HCT116 (cell line): ENCODE measurements at places on chromosomes 12 and 14.

DNA sequence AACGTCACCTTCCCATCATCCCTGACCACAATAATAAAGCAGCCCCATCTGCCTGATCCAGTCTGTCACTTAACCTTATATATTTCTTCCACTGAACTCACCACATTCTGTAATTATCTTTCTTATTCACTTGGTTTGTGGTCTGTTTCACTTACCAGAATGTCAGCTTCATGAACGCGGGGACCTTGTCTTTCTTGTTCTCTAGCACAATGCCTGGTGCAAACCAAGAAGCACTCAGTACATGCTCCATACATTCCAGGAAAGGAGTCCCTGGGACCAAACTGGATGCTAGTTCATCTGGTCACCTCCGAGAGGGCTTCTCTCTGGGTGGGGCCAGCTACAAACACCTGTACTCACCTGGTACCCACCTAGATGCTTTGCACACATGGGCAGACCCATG, 17.4 kb upstream of the ANKRD33 start:
- no peak overlapping the region for H3K27ac ChIP-seq
- no peak overlapping the region for H3K4me3 ChIP-seq
- H3K27me3 ChIP-seq: no peaks in the 10 kb centered on the region
- no peaks in the 10 kb centered on the region for H3K36me3 ChIP-seq
- DNase-seq: no peak

DNA sequence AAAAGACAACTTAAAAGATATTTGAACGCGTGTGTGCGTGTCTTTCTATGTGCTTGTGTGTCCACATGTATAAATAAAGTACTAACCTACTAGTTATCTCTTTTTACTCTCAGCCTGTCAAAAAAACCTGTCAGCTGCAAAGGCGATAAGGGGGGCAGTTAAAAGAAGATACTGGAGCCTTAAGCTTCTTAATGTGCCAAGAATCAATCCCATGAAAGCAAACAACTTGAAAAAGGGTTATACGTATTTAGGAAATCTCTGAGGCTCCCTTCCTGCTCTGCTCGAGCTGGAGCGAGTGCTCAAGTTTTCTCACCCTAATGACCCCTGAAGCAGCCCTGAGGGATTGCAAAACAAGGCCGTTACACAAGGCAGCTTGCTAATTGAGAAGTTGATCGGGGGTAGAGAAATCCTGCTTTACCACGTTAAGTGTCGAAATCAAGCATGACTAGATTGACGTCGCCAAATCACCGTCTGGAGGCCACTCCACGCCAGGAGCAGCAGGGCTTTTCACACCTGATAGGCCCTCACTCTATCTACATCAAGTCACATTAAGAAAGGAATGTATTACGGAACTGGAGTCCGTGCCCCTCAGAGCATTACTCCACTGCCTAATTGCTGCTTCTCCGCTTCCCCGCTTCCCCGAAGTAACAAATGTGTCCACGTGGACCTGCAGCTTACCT, 32.4 kb downstream of the LMO3 start:
- no peaks in the 10 kb centered on the region for H3K4me1 ChIP-seq
- H3K27me3 ChIP-seq: no peaks in the 10 kb centered on the region
- H3K27ac ChIP-seq: no peak overlapping the region
- no peaks in the 10 kb centered on the region for H3K36me3 ChIP-seq

DNA sequence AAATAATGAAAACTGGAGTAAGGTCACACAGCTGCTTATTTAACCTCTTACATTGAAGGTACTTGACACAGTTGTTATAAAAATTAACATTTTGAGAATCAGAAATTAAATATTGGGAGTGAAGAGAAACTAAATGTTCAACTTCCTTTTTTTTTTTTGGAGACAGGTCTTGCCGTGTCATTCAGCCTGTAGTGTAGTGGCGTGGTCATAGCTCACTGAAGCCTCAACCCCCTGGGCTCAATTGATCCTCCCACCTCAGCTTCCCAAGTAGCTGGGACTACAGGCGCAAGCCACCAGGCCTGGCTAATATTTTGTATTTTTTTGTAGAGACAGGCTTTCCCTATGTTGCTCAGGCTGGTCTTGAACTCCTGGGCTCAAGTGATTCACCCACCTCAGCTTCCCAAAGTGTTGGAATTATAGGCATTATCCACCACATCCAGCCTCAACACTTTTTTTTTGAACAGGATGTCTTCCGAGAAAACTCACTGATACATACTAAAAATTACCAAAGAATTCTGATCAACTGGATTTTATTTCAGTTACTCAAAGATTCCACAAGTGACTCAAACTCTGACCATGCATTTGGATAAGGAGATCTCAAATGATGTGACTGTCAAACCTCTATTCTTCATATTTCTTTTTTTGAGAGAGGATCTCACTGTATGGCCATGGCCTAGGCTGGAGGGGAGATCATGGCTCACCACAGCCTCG, 35.4 kb downstream of the SGPP1 start:
- no peak overlapping the region for H3K4me3 ChIP-seq
- DNase-seq: no peak
- no peak overlapping the region for H3K27ac ChIP-seq
- no peaks in the 10 kb centered on the region for H3K36me3 ChIP-seq
- no peaks in the 10 kb centered on the region for H3K4me1 ChIP-seq

DNA sequence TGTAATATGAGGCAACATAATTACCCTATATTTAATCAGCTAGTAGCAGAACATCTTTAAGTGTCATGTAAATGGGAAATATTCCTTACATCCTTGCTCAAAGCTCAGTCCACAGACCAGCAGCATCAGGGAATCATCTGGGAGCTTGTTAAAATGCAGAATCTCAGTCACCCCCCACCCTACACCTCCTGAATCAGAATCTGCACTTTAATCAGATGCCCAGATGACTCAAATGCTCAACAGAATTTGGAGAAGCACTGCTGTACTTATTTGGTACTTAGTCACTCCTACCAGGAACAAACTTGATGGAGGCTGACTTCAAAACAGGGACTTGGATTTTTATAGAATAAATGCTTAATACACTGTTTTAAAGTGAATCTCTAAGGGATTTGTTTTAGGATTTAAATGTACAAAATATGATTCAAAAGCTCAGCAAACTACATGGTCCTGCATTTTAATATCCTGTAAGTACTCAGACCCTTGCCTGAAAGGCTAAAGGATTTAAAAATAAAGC, 96.5 kb downstream of the ARMH4 start:
- DNase-seq: no peak
- H3K27ac ChIP-seq: no peak overlapping the region
- H3K4me3 ChIP-seq: no peak overlapping the region
- H3K36me3 ChIP-seq: no peaks in the 10 kb centered on the region

DNA sequence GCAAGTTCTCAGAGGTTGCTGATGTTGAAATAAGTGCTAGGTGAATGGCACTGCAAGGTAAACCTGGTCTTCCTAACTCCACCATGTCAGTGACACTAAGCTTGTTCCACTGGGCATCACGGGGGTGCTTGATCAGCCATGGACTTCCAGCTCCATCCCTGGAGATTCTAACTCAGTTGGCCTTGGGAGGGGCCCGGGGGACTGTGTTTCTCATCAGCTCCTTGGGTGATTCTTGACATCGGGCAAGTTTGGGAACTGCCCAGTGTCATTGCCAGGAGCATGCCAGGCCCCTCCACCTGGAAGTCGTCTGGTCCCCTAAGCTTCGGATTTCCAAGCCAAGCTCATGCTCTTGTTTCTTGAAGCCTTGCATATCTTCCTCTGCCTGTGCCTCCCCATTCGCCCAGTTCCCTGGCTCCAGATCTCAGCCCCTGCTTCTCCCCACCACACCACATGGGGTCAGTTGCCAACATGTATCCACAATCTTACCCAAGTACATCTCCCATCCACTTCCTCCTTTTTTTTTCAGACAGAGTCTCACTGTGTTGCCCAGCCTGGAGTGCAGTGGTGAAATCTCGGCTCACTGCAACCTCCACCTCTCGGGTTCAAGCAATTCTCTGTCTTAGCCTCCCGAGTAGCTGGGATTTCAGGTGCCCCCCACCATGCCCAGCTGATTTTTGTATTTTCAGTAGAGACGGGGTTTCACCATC, 30.7 kb upstream of the RFLNA start:
- no peak overlapping the region for H3K27ac ChIP-seq
- no peaks in the 10 kb centered on the region for H3K4me1 ChIP-seq

DNA sequence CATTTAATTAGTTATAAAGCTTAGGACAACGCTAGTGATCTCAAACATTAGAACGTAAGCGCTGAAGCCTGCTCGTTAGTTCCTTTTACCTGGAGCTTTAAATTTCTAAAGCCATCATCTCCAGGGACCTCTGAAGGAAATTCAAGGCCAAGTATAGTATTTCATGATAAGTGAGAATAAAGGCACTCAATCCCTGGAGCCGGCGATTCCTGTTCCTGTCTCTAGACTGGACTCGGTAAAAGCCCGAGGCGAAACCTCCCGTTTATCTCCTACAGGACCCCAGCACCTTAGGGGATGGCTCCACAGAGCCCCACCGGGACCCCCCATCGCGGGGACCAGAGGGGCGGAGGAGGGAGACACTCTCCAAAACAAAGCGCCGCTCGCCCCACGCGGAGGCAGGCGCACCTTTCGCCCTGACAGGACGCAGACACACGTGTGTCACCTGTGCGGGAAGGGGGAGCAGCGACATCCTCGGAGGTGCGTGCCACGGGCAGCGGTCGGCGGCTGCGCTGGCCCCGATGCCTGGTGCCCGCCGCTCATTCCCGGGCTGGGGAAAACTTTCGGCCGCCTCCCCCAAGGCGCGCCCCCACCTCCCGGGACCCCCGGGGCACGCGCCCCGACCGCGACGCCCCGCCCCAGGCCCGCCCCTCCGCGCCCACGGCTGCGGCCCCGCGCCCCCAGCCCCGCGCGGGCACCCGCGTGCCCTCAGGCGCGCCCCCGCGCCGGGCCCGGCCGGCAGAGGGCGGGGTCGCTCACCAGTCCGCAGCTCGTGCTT, 678 bp downstream of the RPS6KA5 start:
- H3K4me3 ChIP-seq: peak overlapping the region; percentile 84
- no peaks in the 10 kb centered on the region for H3K36me3 ChIP-seq
- no peak for DNase-seq

DNA sequence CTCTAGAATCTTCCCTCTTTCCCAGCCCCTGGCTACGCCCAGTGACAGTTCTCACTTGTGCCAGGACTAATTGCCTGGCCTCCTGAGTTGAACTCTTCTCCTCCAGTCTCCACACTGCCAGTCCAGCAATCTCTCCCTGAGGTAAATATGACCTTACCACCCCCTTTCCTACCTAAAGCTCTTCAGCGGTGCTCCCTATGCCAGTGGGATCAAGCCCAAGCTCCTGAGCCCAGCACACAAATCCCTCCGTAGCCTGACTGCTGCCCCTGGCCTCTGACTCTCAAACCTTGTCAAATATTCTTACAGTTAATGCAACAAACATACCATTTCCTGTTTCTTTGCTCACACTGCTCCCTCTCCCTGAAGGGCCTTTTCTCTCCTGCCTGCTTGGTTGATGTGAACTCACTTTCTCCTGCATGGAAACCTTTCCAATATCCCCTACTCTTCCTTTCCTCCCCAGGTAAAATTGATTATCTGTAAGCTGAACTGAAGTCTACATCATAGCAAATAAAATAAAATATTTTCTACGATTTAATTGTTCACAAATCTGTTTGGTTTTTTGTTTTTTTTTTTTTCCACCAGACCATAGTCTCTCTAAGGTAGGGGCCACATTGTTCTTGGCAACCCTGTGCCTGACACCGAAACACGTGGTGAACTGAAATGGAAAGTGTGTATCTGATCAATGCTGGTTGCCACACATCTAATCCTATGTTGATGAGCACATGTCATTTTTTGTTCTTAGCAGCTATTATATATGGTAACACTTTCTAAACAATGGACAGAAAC, 147.5 kb downstream of the SLC38A6 start:
- H3K4me3 ChIP-seq: no peak overlapping the region
- H3K4me1 ChIP-seq: peaks cover 7% of the 10 kb centered on the region; the same call in 1 of the 2 replicates
- H3K27ac ChIP-seq: no peak overlapping the region
- no peaks in the 10 kb centered on the region for H3K27me3 ChIP-seq
- DNase-seq: no peak

- no peaks in the 10 kb centered on the region for H3K36me3 ChIP-seq
- H3K4me3 ChIP-seq: no peak overlapping the region
- no peak overlapping the region for H3K27ac ChIP-seq
- DNase-seq: no peak
Observed at GRCh38 chr12:19030603-19031002, 98.9 kb upstream of the PLEKHA5 start.

DNA sequence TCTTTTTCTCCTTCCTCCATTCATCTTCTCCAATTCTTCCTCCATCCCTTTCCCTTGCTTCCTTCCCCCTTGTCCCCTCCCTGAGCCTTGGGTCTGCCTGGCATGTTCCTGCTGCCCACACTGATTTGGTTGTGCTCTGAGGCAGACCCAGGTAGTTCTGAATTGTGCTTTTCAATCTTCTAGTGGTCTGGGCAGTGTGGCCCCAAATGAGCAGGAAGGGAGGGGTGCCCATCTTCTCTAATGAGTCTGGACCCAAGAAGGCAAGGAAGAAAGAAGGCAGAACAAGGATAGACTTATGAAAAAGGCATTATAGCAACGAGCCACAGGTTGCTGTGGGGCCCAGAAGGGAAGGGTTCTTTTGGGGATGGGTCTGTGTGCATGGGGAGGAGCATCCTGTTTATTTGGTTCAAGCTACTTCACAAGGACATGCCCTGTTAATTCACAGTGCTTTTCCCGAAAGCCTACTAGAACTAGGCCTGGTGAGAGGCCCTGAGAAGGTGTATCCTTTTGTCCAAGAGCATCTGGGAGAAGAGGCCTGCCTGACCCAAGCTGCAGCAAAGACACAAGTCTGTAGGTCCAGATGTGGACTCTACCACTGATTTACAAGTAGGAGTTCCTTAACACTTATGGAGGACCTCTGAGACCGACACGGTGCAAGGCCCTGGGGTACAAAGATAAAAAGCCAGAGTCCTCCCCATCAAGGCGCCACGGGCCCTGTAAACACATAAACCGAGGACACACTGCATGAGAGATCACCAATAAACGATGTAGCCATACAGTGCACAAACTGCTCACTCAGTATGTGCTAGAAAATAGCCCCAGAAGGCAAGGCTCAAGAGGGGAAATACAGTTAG, 1.1 kb upstream of the SUSD6 start:
- H3K4me1 ChIP-seq: peaks cover 29% of the 10 kb centered on the region
- H3K27me3 ChIP-seq: no peaks in the 10 kb centered on the region

GRCh38 chr12:5268424-5269210, 163.3 kb upstream of the NTF3 start:
- no peaks in the 10 kb centered on the region for H3K27me3 ChIP-seq
- no peak for DNase-seq
- H3K27ac ChIP-seq: no peak overlapping the region
- no peak overlapping the region for H3K4me3 ChIP-seq
- H3K36me3 ChIP-seq: no peaks in the 10 kb centered on the region

DNA sequence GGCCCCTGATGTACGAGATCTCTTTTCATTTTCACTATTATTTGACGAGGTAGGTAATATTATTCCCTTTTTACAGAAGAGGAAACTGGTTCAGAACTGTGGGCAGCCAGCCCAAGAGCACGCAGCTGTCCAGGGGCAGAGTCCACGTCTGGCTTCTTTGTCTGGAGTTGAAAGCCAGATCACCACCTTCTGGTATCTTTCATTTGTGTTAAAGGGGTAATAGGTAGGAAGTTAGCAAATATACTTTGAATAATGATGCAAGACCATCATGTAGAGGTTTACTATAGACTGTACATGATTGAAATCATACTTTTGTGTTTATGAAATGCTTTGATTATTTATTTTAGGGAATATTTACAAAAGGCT, 144.1 kb upstream of the AMIGO2 start:
- no peak overlapping the region for H3K27ac ChIP-seq
- no peaks in the 10 kb centered on the region for H3K36me3 ChIP-seq
- no peaks in the 10 kb centered on the region for H3K27me3 ChIP-seq
- no peak overlapping the region for H3K4me3 ChIP-seq
- no peak for DNase-seq
